Type B pancreatic cell (in vitro differentiated cells): ENCODE measurements at places on chromosomes 11 and 22. TPM values are rescaled to one million over a fixed set of nuclear protein-coding genes. Genes with fewer than 3 reads are reported as not detected.

The FDXACB1 gene
- 2.6 and 2.9 TPM in 2 replicates for total RNA-seq

The CARNS1 gene
- 0.31 and 1.5 TPM in 2 replicates for total RNA-seq

DNA sequence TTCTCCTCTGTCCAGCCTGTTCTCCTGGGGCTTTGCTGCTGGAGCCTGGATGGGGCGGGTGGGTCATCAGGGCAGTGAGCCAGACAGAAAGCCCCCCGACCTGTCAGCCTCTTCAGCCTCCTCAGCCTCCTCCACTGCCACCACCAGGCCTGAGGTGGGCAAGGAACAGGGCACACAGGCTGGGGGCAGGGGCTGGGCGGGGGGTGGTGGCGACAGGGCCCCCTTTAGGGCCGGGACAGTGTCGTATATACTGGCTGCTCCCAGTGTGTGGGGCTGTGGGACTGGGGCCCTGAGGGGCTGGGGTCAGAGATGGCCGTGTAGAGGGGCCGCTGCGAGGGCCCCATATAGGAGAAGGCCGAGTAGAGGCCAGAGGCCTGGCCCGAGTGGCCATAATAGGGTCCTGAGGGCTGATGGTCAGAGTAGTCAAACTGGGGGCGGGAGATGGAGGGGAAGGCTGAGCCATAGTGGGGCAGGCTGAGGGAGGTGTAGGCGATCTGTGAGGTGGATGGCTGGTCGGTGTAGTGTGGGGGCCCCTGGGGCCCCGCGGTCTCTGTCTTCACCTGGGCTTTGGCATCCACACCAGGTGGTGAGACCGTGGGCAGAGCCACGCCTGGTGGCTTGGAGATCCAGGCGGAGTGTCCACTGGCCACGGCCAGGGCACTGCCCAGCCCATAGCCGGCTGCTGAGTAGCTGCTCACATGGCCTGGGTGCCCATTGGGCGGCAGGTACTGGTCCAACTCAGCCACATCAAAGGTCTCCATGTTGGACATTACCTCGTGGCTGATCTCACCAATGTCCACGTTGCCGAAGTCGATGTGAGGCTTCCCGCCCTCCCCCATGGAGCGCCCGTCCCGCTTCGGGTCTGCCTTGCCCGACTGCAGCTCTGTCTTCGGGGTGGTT, 10.8 kb downstream of the SOX10 start:
- DNase-seq, result no peak

DNA sequence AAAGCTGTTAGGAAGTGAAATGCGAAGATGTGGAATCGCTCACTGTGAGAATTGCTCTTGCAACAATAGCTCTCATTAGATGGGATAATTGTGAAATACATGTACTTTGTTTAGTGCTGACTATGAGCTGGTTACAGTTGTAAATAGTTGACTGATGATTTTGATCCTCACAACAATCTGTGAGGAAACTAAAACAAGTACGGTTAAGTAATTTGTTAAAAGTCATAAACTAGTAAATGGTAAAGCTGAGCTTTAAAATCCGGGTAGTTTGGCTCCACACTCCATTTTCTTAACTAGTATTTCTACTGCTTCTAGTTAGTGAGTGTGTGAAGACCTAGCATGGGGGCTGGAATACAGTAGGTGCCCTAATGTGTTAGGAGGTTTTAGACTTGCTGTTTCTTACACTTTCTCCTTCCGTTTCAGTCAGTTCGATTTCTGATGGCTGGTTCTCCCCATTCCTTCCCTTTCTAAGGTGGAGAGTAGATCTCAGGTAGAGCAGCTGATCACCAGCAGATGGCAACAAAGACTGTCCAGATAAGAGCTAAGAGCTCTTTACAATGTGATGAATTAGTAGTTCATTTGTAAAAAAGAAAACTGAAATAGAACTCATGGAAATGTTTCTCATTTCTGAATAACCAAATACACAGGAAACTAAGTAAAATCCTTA, 16.3 kb upstream of the CYP2R1 start:
- no peak for DNase-seq

DNA sequence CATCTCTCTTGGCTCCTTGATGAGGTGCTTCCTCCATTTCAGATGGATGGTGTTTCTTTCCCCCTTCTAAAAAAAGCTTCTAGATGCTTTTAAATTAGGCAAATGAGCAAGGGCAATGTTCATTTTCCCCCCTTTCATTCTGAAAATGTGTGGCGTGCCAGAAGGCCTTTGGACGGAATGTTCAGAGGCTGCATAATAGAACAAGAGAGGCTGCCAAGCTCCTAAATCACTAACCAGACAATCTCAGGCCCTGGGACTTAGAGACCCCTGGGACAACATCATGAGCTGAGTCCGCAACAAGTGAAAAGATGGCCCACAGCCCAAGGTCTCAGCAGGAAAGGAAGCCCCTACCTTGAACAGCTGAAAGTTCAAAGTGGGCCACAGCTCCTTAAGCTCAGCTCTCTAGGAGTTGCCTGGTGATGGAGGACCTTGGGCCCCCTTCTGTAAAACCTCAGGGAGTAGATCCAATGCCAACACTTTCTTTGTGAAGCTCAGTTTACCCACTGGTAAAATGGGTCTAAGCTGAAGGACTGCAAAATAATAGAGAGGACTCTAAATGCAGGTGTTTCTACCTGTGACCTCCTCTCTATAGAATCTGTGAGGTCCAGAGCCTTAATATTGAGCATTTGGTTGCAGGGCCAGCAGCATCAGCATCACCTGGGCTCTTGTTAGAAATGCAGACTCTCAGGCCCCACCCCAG, 144.0 kb downstream of the FBXO7 start:
- DNase-seq, result no peak

DNA sequence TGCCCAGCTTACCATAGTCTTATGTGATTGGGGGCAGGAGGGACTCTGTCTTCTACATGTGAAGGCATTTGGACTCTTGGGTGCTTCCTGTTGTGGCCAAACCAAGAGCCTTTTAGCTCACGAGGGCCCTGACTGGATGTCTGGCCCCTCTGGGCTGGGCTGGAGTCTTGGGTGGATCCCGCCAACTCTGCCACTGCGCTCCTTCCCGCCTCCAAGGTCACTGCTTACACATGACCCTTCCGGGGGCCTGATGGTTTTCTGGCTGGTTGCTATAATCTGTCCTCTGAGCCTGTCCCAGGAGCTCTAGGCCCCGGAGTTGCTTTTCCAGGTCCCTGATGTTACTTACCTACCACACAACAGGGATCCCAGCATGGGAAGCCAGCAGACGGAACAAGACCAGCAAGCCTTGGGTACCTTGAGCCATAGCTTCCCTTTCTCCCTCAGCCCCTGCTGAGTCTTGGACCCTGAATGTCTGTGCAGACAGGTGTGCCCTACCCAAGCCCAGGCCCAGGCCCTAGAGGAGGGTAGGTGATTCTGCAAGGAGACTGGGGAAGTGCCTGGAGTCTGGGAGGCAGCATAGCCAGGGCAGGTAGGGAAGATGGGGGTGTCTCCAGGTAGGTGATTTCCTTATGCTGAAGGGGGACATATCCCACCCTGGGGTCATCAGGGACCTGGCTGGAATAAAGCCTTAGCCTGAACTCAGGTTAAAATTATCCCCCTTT, 100.3 kb downstream of the TSPAN18 start:
- no peak for DNase-seq

DNA sequence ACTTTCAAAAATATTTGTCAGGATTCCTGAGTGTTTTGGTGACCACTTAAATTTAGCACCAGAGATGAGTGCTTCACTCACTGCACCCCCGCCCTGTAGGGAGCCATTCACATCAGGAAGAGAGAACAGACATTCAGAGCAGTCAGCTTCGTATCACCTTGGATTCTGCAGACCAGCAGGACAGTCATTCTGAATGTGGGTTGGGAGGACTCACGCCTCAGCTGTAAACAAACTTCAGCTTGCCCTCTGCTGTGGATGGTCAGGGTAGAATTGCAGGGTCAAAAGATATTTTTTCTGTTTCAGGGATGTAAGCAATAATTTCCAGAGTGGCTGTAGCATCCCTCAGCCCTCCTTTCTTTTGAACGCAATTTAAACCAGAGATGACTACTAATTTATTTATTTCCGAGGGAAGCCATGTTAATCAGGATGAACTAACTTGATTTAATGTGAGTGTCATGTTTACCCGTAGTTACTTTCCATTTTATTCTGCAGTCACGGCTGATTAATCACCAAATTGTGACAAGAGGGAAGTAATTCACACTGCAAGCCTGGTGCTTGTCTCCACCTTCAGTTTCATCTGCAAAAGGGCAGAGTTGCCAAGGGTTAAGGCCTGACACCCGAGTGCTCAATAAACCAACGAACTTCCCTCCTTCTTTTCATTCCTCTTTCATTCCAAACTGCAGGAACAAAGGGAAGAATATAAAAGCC, 174.2 kb upstream of the DDI1 start:
- DNase-seq, result no peak

DNA sequence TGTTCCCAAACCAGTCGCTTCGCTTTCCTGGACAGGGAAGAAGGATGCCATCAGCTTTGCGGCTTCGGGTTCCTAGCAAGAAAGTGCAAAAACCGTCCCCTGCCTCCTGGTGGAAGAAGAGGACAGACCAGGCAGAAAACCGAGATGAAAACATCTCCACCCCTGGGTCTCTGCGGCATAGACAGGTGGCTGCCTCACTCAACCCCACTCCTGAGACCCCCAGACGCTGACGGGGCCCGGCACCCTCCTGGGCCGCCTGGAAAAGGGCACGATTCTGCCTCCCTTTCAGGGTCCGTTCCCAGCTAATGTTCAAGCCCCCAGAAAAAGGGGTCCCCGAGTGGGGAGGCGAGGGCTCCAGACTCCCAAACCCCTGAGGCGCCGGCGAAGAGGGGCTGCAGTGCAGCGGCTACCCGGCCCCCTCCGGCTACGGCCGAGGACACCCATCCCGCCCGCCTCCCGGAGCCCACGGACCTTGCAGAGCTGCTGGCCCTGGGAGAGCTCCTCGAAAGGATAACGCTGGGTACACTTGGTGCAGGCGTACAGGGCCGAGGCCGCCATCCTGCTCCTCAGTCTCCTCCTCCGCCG, 569 bp downstream of the FAM76B start:
- peak; percentile 72 for DNase-seq
